ENCODE measurements at places on chromosomes 13 and 19. TPM values are rescaled to one million over a fixed set of nuclear protein-coding genes. Genes with fewer than 3 reads are reported as not detected.

DNA sequence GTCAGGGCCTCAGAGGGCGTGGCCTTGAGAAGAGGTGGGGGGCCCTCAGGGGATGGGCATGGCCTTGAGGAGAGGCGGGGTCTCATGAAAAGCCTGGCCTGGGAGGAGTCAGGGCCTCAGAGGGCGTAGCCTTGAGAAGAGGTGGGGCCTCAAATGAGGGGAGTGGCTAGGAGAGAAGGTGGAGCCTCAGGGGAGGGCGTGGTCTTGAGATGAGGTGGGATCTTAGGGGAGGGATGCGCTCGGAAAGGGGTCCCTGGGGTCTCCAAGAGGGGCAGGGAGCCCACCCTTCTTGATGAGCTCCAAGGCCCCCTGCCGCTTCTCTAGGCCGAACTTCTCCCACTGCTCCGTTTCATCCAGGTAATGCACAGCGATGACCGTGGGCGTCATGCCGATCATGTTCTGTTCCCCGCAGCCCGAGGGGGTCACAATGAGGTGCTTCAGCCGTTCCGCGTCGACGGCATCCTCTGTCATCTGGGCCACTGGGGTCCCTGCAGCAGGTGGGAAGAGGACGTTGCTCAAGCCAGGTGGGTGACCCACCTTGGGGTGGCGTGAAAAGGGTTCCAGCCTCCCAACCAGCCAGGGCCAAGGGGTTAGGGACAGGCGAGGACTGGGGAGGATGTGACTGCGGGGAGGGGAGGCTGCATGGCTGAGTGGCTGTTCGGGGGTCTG lies 24.3 kb upstream of the TNFSF14 start:
- no peak for DNase-seq

GRCh38 chr19:33606556-33606955 lies 15.2 kb upstream of the CHST8 start:
- no peak for DNase-seq

DNA sequence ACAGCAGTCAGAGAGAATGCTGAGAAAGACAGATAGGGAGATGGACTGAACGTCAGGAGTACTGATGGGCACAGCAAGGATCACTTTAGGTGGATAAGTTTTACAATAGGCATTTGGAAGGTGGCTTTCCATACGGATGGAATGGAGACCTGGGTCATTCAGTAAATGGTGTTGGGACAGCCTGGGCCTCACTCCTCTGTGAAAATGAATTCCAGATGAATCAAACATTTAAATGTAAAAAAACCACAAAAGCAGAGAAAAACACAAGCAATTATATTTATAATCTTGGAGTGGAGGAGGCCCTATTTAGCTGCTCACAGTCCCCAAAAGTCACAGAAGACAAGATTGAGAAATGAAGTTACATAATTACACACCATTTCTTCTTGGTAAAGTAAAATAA lies 4.7 kb downstream of the IL17D start:
- no peak for DNase-seq

The INSR gene
- total RNA-seq = 0.37 TPM

DNA sequence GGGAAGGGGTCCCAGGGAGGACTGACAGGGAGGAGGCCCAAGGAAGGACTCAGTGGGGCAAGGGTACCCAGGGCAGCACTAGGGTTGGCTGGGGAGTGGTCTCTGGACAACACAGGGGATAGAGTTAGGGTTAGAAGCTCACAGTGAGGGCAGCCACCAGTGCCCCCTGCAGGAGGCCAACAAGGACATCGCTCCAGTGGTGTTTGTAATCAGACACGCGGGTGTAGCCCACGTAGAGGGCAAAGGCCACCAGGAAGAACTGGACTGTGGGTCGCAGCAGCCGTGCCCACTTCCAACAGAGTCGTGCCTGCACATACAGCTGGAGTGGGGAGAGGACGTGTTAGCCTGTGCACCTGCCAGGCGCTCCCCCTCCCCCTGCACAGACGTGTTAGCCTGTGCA lies 9.2 kb downstream of the PLPP2 start:
- DNase-seq = no peak

DNA sequence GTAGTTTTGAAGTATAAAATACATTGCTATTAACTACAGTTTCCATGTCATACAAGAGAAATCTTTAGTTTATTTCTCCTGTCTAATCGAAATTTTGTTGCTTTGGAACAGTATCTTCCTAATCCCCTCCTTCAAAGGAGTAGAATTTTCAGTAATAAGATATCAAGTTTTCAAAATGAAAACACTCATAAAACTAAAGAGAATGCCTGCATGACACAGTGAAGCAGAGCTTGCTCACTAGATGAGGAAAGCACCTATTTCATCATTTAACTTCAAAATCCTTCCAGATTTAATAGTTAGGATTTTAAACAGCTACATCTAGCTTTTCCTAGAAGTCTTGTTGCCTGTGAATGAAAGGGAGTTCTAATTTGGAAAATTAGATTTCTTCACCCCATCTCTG lies 80.8 kb downstream of the TNFSF11 start:
- no peak for DNase-seq

DNA sequence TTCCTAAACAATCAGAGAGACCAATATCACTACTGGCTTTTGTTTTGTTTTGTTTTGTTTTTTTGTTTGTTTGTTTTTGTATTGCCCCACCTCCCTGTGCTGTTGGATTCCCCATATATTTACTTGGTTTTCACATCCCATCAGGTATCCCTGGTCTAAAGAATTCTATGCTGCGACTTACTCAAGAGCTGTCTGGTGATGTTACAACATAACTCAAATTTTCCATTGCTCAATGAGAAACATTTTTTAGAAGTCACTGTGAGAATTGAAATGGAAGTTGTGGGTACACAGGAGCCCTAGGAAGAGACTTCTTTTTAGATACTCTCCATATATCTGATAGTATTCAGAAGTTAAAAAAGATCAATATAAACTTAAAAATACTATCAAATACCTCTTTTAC lies 181.4 kb downstream of the KLF5 start:
- no peak for DNase-seq

DNA sequence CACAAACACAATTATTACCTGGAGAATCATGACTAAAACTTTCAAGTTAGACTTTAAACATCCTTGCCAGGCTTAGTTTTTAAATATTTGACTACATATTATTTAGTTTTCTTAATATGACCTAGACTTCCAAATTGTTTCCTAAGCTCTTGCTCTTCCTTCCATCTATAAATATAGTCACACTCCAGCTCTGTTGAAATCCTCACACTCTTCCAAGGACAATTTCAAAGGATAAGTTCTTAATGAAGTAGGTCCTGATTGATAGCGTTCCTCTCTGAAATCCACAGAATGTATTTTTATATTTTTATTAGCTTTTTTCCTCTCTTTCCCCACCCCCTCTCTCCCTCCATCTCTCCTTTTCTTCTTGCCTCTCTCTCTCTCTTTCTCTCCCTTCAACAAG lies 1074.1 kb upstream of the PCDH20 start:
- no peak for DNase-seq

The SOX1 gene
- not detected for total RNA-seq

The RCBTB2 gene
- 6.0 TPM for total RNA-seq

Data from M059J (cell line).